ENCODE measurements at places on chromosomes 12 and 14.
A peak's percentile ranks its signal among the peaks of the same experiment; 100 is the strongest.

DNA sequence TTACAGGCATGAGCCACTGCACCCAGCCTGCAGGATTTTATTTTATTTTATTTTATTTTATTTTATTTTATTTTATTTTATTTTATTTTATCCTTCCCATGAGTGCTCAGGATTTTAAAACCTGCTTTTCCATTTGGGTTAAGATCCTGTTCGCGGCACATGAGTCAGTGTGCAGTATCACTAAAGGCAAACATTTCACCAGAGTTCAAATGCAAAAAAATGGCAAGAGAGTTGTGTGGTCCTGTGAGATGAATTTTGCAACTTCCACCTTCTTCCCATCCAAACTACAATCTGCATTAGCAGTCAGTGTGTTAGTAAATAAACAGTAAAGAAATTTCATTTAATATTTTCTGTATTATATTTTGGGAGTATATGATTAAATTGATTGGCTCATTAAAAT lies 29.0 kb downstream of the MOAP1 start:
- DNase-seq = no peak

GRCh38 chr14:101707068-101707842 lies 54.3 kb upstream of the PPP2R5C start:
- DNase-seq = peak; percentile 47

DNA sequence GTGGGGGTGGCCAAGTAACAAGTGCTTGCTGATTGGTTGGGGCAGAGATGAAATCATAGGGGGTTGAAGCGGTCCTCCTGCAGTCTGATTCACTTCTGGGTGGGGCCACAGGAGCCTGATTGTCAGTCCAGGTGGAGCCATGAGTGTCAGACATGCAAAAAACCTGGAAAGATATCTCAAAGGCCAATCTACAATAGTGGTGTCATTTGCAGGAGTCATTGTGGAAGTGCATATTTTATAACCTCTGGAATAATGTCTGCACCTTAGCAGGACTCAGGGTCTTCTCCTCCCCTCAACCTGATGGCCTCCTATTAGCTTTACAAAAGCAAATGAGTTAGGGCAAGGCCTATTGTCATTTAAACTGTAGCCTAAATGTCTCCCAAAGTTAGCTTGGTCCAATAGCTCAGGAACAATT lies 241.4 kb downstream of the NUAK1 start:
- no peak for DNase-seq

DNA sequence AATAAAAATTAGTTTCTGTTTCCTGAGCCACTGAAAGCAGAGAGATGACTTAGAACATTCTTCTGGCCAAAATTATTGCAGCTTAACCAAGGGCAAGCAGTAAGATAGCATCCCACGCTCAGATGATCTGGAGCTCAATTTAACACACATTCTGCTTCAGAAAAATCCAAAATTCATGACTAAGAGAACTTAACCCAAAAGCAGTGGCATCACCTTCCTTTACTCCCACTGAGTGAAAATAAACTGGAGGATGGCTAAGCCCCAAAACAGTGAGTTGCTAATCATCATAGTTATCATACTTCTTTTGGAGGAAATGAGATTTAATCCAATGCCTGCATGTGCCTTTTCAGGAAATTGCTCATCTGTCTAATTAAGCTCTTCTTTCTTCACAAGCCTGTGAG lies 195.4 kb downstream of the DUSP6 start:
- DNase-seq = no peak

- DNase-seq = no peak
These were observed 64.8 kb downstream of the WSCD2 start for GRCh38 chr12:108193917-108194316.

DNA sequence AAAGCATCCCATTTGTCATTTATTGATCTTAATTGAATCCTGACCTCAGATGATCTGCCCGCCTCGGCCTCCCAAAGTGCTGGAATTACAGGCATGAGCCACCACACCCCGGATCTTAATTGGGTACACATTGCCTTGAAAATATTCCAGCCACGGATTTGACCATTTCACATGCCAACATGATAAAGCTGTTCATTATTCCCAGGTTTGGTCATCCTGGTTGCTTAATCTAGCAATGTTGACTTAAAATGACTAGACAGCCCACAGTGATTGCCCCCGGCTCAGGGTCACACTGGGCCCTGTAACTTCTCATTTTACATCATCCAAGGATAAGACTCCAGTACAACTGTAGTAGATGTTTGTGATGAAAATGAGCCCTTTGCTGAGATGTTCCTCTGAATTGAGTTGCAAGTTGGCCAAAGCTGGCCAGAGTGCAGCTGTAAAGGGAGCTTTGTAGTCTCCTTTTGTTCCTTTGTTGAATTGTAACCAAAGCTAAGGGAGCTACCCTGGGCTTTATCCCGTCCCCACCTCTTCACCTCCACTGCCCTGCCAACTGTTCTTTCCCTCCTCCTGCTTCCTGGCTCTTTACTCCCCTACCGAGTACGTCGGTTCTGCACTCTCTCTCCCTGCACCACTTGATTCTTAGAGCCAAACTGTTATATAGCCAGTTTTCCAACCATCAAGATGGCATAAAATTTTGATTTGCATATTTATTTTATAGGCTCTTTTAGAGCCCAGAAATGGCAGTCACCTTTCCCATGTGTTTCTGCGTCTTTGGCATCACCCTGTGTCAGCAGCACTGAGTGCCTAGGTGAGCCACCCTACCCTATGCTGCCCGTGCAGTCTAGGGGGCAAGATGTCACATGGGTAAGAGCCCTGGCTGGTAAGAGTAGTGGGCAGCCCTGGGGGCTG lies 141.3 kb upstream of the HIF1A start:
- no peak for DNase-seq

DNA sequence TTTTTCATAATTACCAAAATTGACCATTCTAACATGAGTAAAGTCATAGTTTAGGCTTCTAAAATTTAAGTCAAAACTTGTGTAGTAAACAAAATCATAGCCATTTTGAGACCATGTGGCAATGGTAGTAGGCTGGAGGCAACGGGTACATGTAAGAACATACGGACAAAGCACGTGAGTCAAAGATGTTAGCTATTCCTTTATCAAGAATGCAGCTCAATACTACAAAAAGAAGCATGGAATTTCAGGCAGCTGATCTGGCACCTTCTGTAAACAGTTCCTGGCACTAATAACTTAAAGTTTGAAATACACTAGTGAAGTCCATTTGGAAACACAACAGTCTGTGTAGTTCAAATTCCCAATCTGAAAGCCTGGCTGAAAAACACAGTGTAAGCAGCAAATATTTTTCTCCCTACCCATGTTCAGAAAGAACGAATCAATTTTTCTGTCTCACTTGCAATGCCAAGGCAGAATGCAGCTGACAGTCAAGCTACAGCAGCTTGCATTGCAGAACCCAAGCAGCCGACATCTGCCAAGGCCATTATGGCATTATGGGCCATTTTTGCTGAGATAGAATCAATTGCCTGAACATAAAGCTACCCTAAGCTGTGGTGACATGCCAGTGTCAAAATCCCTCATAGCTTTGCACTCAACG lies 29.3 kb downstream of the MYF5 start:
- no peak for DNase-seq

DNA sequence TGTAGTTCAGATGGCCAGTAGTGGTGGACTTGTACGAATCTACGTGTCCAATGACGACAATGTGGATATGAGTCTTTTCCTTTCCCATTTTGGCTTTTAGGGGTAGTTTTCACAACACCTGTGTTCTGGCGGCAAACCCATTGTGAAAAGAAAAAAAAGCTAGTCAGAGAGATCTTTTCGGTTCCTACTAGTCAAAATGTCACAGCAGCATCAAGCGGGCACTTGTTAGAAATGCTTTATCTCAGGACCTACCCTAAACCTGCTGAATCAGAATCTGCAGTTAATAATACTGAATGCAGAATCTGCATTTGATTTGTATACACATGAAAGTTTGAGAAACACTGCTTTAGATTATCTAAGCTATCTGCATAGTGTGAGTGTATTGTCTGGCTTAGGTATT lies 18.3 kb downstream of the AEBP2 start:
- no peak for DNase-seq

GRCh38 chr12:26520869-26521268 lies 312.1 kb downstream of the ITPR2 start:
- no peak for DNase-seq

GRCh38 chr12:90290980-90291975 lies 582.6 kb upstream of the ATP2B1 start:
- DNase-seq = no peak

- no peak for DNase-seq
These were observed 153.2 kb downstream of the TMEM132C start for GRCh38 chr12:128420163-128420562.

GRCh38 chr14:34580381-34580780 lies 40.9 kb upstream of the EAPP start:
- no peak for DNase-seq

DNA sequence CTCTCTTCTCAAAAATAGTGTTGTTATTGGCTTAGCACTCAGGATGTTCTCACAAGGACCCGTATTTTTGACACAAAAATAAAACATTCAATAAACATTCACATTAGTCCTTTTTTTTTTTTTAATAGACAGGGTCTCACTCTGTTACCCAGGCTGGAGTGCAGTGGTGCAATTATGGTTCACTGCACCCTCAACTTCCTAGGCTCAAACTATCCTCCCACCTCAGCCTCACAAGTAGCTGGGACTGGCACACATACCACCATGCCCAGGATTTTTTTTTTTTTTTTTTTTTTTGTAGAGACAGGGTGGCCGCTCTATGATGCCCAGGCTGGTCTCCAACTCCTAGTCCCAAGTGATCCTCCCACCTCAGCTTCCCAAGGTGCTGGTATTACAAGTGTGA lies 27.0 kb downstream of the PPP1R13B start:
- DNase-seq = no peak

GRCh38 chr12:53005215-53005985 lies 856 bp upstream of the EIF4B start:
- DNase-seq = no peak

GRCh38 chr14:90495357-90496276 lies 98.8 kb downstream of the CALM1 start:
- peak; percentile 28 for DNase-seq

- DNase-seq = no peak
These were observed 68.5 kb downstream of the SPPL3 start for GRCh38 chr12:120835657-120836056.

- DNase-seq = no peak
These were observed 41.6 kb upstream of the CSRP2 start for GRCh38 chr12:76920172-76921099.

- DNase-seq = no peak
These were observed 126.7 kb upstream of the SLC38A2 start for GRCh38 chr12:46499226-46499625.

GRCh38 chr14:104157016-104157928 lies 18.9 kb downstream of the KIF26A start:
- DNase-seq = no peak

GRCh38 chr14:70317969-70318634 lies 41.4 kb downstream of the COX16 start:
- no peak for DNase-seq

DNA sequence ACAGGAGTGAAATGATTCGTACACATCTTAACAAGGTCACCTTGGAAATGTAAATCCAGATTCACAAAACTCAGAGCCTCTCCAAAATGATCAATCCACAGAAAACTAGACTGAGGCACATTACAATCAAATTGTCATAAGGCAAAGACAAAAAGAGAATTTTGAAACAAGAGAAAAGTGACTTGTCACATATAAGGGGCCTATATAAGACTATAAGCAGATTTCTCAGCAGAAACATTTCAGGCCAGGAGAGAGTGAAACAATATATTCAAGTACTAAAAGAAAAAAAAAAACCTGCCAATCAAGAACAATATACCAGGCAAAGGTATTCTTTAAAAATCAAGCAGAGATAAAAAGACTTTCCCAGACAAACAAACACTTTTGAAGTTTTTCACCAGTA lies 429.1 kb downstream of the BCAT1 start:
- DNase-seq = no peak

- no peak for DNase-seq
These were observed 97.1 kb downstream of the DAD1 start for GRCh38 chr14:22491683-22492621.

DNA sequence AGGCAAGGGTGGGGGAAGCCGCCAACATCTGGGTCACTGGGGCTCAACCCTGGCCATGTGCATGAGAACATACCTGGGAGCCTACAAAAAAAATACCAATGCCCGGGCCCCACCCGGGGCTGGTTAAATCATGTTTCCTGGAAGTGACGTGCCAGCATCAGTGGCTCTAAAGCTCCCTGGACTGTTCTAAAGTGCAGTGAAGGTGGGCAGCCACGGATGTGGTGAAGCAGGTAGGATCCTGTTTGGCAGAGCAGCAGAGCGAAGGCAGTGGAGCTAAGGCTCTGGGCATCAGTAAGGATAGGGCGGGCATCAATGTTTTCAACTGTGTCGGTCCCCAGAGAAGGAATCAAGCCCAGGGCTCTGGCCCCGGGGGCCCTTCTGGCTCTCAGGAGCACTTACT lies 525 bp upstream of the GPR68 start:
- peak; percentile 65 for DNase-seq

GRCh38 chr12:47886510-47887240 lies 18.1 kb downstream of the VDR start:
- DNase-seq = no peak

DNA sequence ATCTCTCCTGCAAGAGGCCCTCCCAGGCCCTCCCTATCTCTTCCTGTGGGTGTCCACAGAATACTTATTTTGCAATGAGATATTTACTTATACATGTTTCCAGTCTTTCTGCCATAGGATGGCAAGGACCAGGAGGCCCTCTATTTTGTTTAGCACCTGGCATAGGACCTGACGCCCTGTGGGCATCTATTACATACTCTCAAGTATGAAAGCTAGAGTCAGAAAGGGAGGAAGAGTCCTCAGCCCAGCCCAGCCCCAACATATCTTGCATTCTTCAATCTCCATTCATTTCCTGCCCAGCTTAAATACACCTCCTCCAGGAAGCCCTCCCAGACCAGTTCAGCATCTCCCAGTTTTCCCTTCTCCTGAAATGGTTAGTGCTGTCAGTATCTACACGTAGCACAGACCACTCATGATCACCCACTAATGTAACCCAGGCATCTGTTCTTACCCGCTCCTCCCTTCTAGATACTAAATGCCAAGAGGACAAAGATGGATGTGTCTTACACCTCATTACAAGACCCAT lies 7.4 kb downstream of the FOXN4 start:
- no peak for DNase-seq

GRCh38 chr14:36503771-36504741 lies 16.0 kb downstream of the NKX2-1 start:
- DNase-seq = no peak

DNA sequence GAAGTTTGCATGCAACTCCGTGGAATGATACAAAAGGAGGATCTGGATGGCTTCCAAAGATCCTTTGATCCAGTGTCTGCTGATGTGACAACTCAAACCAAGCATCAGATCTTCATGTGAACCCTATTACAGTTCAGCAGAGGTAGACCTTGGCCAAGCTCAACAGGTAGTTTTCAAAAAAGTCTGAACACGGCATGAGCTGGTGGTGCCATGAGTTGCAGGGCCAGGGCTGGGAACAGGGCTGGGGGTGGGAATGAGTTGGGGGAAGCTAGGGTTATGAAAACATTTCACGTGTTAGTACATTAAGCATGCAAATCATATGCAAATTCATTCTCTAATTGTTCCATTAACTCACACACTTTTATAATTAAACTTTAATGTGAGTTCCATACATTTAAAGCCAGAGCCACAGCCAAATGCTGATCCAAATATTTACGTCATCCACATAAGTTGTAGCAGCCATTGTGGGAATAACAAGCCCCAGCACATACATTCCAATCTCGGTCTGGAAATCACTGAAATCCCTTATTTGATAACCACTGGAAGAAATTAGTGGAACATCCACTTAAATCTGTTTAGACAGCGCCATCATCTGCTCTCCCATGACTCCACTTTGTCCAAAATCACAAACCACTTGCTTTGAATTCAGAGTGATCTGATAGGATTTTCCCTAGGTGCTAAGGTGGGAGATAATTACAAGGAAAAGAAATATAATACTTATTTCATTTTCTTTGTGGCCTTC lies 158.5 kb downstream of the APAF1 start:
- DNase-seq = no peak
